ENCODE measurements at places on chromosomes 6 and 20. TPM values are rescaled to one million over a fixed set of nuclear protein-coding genes. Genes with fewer than 3 reads are reported as not detected.

Gene TCF15
- not detected for total RNA-seq

Gene COL9A1
- not detected for total RNA-seq

Gene FOXF2
- total RNA-seq = not detected

Gene BEND3
- total RNA-seq = 0.89 TPM

Gene KCNK16
- not detected for total RNA-seq

Gene SLC44A4
- total RNA-seq = 1.0 TPM

Gene KIF25
- not detected for total RNA-seq

Gene HUS1B
- total RNA-seq = 4.8 TPM

Gene EFCAB8
- 1.2 TPM for total RNA-seq

Gene NKX2-2
- total RNA-seq = not detected

Gene WFDC6
- not detected for total RNA-seq

Gene CYP39A1
- not detected for total RNA-seq

Gene SYNDIG1
- not detected for total RNA-seq

Gene CLVS2
- not detected for total RNA-seq

Gene CARMIL1
- total RNA-seq = 3.0 TPM

Gene TRDN
- total RNA-seq = not detected

Gene DAAM2
- total RNA-seq = not detected

Gene MUCL3
- not detected for total RNA-seq

Gene PTGIS
- not detected for total RNA-seq

Gene CGA
- 0.62 TPM for total RNA-seq

Gene VGLL2
- not detected for total RNA-seq

Gene MCHR2
- total RNA-seq = not detected

Gene SFTA2
- not detected for total RNA-seq

Gene BTN1A1
- not detected for total RNA-seq

Gene ILRUN
- 89.6 TPM for total RNA-seq

Gene CRISP3
- not detected for total RNA-seq

Gene JPH2
- total RNA-seq = not detected

Gene OR2J1
- total RNA-seq = not detected

Gene TFAP2C
- total RNA-seq = not detected

Gene KCNK17
- not detected for total RNA-seq

Gene LAMA2
- total RNA-seq = 0.47 TPM

Gene LY6G5C
- total RNA-seq = 3.1 TPM

Gene LPA
- not detected for total RNA-seq

Gene TRIM15
- total RNA-seq = not detected

Gene CD83
- 76.8 TPM for total RNA-seq

Gene NFATC2
- total RNA-seq = 56.8 TPM

Gene PDE10A
- total RNA-seq = not detected

Gene SLC4A11
- total RNA-seq = 0.52 TPM

Gene GTSF1L
- total RNA-seq = 1.1 TPM

Gene TFAP2D
- total RNA-seq = not detected

Gene ANKRD66
- not detected for total RNA-seq

Gene NRSN1
- not detected for total RNA-seq

Gene THBD
- not detected for total RNA-seq

Gene OR11A1
- total RNA-seq = not detected

Gene C6orf58
- total RNA-seq = not detected

Gene GLP1R
- total RNA-seq = not detected

Gene MEP1A
- total RNA-seq = not detected

Gene PRDM13
- not detected for total RNA-seq

Gene CCN6
- total RNA-seq = not detected

Gene SPEF1
- not detected for total RNA-seq

Gene TFAP2A
- not detected for total RNA-seq

Gene GJA10
- not detected for total RNA-seq

Gene SIM1
- total RNA-seq = 0.64 TPM
